ENCODE measurements at places on chromosomes 2 and 18. TPM values are rescaled to one million over a fixed set of nuclear protein-coding genes. Genes with fewer than 3 reads are reported as not detected.
A peak's percentile ranks its signal among the peaks of the same experiment; 100 is the strongest.

DNA sequence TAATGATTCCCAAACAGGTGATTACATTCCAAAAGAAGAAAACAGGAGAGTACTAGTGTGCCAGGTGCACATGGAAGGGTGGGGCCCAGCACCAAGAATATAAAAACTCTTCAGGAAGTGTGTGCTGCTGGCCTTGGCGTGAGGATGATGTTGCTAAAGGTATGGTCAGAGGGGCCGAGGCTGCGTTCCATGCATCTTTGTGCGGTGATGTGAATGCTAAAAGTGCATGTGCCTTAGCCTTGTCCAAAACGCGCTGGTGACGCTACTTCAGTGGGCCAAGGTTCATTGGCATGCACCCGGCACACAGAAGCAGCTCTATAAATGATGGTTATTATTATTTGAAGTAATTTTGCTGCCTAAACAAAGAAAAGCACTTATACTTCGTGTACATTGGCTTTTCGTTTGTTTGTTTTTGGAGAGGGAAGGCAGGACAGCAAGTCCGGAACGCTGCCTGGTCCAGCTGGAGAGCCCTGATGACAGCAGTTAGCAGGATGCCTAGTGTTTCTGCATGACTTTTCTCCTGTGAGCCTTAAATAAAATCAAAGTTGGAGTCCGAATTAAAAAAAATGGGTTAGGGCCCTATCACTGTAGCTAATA is 2.9 kb downstream of the ALKAL2 start:
- peaks cover 44% of the 10 kb centered on the region for H3K36me3 ChIP-seq
- no peaks in the 10 kb centered on the region for H3K27me3 ChIP-seq
- peaks cover 23% of the 10 kb centered on the region for H3K4me1 ChIP-seq
- peak overlapping the region; percentile 74 for H3K4me3 ChIP-seq
- no peak overlapping the region for H3K27ac ChIP-seq
- DNase-seq: no peak

GRCh38 chr2:175399326-175399725 is 217.8 kb upstream of the ATP5MC3 start:
- no peak overlapping the region for H3K4me3 ChIP-seq
- DNase-seq: no peak

DNA sequence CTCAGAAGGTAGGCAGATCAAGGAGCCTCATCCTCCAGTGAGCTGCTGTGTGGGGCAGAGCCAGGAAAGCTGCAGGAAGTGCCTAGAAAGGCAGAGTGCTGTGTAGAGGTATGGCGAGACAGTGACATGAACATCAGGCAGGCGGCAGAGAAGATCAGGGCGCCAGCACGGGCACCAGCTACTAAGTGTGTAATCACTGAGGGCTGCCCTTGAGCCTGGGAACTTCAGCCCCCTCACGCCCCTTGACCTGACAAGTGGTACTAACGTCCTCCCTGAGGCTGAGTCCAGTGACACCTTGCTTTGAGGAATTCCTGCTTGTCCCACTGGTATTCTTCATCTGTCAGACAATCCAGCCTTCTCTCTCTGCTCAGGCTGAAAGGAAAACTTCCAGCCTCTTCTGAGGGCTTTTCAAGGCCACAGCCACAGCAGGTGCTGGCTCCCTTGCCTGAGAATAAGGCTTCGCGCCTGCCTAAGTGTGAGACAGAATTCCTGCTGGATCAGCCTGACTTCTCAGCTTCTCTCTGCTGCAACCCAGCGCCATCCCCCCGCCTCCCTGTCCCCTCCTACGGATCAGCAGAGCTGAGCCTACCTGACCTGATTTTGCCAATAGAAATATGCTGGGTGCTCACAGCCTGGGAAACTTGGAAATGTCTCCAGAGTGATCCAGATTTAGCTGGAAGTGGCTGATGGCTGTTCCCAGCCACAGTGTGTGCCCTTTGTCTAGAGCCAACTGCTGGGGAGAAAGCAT is 148.0 kb downstream of the SMAD7 start:
- peak overlapping the region; percentile 65 for H3K27ac ChIP-seq
- peaks cover 40% of the 10 kb centered on the region for H3K4me1 ChIP-seq
- peak; percentile 57 for DNase-seq
- peaks cover 49% of the 10 kb centered on the region for H3K36me3 ChIP-seq
- H3K4me3 ChIP-seq: no peak overlapping the region

- no peaks in the 10 kb centered on the region for H3K4me1 ChIP-seq
- peak; percentile 21 for DNase-seq
- no peak overlapping the region for H3K4me3 ChIP-seq
- peaks cover 31% of the 10 kb centered on the region for H3K27me3 ChIP-seq
- H3K27ac ChIP-seq: no peak overlapping the region
Observed at GRCh38 chr18:10432781-10433180, 21.7 kb upstream of the APCDD1 start.

- no peak overlapping the region for H3K27ac ChIP-seq
- H3K36me3 ChIP-seq: no peaks in the 10 kb centered on the region
- DNase-seq: no peak
- peaks cover 10% of the 10 kb centered on the region for H3K27me3 ChIP-seq
Observed at GRCh38 chr2:133748007-133748700, 179.9 kb upstream of the NCKAP5 start.

DNA sequence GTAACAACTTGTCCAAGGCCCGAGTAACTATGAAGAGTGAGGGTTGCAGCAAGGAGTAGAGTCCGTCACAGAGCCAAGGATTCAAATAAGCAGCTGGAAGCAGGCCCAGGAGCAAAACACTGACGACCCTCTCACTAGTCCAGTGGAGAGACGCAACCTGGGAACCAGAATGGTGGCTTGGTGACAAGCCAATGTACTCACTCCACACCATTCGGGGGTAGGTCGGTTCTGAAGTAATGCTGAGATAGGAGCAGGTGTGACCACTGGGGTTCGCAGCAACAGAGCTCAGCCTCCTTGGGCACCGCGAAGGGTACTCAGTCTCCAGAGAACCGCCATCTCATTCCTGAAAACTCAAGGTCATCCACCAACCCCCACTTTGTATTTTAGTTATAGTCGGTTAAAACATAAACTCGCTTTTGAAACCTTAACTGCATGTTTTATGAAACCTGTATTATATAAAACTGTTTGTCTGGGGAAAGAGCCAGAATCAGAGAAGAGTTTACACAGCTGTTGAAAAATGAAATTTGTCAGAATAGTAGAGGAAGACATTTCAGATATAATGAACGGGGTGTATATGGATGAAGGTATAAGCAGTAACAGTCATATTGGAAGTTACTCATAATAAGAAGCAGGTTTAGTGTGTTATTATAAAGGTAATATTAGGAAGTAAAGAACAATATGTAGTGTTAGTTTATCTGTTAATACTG is 8.6 kb downstream of the ANKRD62 start:
- peaks cover 78% of the 10 kb centered on the region for H3K27me3 ChIP-seq
- no peaks in the 10 kb centered on the region for H3K36me3 ChIP-seq
- H3K4me3 ChIP-seq: no peak overlapping the region
- H3K4me1 ChIP-seq: no peaks in the 10 kb centered on the region

GRCh38 chr2:120857422-120857821 is 121.8 kb downstream of the GLI2 start:
- H3K4me1 ChIP-seq: peaks cover 44% of the 10 kb centered on the region
- H3K4me3 ChIP-seq: no peak overlapping the region
- H3K36me3 ChIP-seq: no peaks in the 10 kb centered on the region
- no peak for DNase-seq

- no peaks in the 10 kb centered on the region for H3K4me1 ChIP-seq
- DNase-seq: no peak
- no peak overlapping the region for H3K27ac ChIP-seq
- no peaks in the 10 kb centered on the region for H3K27me3 ChIP-seq
Observed at GRCh38 chr18:56019908-56020307, 431.9 kb upstream of the TCF4 start.

- H3K4me3 ChIP-seq: peak within 1 kb of the TSS; percentile 94
- H3K36me3 ChIP-seq: peaks cover 12% of the 10 kb centered on the region
- H3K27me3 ChIP-seq: no peaks in the 10 kb centered on the region
- peak; percentile 94 for DNase-seq
- peaks cover 30% of the 10 kb centered on the region for H3K4me1 ChIP-seq
Observed at GRCh38 chr2:85611705-85612587, at the start of gene C2orf68. Gene C2orf68, minus strand, starts transcription at chr2:85612066. Its CDS starts 82 bp downstream, at chr2:85611984.

DNA sequence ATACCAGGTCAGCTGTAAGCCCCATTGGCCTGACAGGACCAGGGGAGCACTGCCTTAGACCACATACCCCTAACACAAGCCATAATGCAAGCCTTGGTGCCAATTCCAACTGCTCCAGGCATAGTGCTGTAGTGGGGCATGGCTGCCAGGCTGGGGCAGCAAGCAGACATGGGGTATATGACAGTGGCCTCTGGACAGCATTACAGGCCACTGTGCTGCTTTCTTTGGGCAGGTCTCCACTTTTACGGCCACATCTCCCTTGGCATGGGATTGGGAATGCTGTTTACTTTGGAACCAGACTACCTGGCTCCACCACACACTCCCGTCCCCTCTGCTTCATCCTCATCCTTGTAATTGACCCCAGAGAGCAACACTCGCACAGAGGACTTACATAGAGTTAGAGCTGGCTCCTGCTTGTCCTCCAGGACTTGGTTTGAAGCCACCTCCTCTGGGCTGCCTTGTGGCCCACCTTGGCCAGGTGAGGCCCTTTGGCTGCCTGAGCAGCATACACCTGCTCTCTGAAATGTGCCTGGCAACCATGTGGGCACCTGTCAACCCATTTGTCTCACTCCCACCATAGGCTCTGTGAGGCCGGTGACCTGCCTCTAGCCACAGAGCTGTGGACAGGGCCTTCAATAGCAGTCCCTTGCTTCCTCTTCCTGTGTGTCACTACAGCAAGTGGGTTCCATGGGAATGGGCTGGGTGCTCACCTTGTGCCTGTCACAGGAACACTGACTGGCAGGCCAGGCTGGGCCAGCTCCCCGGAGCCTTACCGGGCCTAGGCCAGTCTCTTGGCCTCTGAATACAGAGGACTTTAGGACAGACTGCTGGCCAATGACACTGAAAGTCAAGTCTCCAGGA is 262.6 kb upstream of the HS6ST1 start:
- no peaks in the 10 kb centered on the region for H3K27me3 ChIP-seq
- H3K27ac ChIP-seq: no peak overlapping the region
- DNase-seq: peak; percentile 75
- peaks cover 2% of the 10 kb centered on the region for H3K36me3 ChIP-seq
- H3K4me1 ChIP-seq: peaks cover 7% of the 10 kb centered on the region

DNA sequence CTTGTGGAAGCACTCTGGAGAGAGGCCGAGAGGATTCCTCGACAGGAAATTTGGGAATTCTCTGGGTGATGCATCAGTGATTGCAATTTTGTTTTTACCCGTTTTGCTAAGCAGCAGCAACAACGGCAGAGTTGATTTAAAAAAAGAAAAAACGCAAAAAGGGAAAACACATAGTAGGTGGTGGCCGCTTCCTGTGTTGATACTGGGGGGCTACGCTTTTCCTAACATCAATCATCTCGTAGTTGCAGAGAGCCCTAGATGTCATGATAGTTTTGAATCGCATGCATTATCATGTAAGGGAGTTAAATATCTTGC is 271 bp upstream of the RBM43 start:
- peak overlapping the region; percentile 93 for H3K27ac ChIP-seq
- H3K4me1 ChIP-seq: peaks cover 47% of the 10 kb centered on the region
- no peak for DNase-seq
- no peaks in the 10 kb centered on the region for H3K36me3 ChIP-seq
- H3K27me3 ChIP-seq: no peaks in the 10 kb centered on the region
- peak overlapping the region; percentile 84 for H3K4me3 ChIP-seq

DNA sequence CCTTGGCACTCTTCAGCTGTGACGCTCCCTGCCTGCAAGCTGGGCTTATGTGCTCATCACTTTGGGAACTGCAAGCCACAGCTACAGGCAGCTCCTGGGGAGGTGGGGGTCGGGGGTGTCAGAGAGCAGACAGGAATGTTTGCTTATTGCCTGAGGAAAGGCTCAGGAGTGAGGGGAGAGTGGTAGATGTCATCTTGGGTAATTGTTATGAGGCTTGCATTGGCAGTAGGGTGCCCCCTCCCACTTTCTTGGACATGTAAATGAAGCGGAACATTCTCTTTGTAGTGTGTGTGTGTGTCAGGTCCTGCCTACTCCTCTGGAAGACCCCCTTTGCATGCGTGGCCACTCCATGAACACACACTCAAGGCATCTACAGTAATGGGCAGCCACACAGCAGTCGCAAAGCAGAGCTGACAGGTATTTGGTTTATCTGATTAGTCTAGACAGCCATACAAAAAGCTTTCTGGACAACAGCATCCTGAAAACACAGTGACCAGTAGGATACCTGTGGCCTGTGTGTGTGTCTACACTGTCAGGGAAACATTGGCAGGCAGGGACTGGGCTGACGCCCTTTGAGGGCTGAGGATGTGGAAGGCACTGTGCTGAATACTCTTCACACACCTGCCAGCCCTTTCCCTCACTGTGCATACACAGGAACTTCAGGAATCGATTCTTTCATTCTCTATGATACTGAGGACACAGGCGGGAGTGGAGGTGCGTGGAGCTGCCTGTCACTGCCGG is 17.1 kb upstream of the MC2R start:
- H3K27ac ChIP-seq: no peak overlapping the region
- DNase-seq: no peak
- H3K4me1 ChIP-seq: no peaks in the 10 kb centered on the region

DNA sequence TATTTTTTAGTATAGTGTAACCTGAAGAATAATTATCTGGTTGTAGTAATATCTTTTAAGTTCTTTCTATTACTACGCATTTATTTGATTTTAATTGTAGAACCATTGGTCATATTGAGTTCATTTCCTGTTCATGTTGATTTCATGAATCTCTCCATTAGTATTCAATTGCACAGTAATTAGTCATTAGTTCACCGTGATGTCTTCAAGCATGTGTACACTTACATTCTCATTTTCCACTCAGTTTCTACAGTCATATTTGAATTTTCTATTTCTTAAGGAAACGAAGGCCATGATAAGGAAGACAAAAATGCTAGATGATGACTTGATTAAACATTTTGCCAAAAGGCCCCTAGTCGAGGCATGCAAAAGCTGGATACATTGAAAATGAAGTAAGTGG is 333.7 kb upstream of the FANCL start:
- DNase-seq: no peak
- H3K4me1 ChIP-seq: peaks cover 4% of the 10 kb centered on the region
- H3K4me3 ChIP-seq: no peak overlapping the region
- peaks cover 20% of the 10 kb centered on the region for H3K27me3 ChIP-seq

DNA sequence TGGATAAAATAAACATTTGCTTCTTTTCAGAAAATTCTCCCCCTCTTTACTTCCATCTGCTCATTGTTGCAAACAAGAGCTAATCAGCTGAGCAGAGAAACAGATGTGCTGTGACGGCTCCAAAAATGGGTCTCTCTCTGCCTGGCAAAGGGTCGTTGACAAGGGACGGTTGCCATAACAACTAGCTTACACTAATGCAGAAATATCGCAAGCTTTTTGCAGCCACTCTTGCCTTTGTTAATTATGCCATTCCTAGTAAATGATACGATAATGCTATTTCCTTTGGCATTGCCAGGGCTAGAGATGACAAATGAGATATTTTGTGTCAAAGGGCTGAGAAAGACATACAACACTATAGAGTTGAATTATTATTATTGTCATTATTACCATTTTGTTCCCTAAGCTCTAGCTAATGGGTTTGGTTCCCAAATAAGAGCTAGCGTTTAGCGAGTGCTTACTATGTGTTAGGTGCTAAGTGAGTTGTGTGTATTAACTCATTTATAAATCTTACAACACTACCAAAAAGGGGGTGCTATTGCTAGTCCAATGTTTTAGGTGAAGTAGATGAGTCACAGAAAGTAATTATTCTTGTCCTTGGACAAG is 46.8 kb downstream of the MYO3B start:
- no peaks in the 10 kb centered on the region for H3K27me3 ChIP-seq
- H3K27ac ChIP-seq: no peak overlapping the region
- peaks cover 21% of the 10 kb centered on the region for H3K4me1 ChIP-seq
- no peak overlapping the region for H3K4me3 ChIP-seq
- no peak for DNase-seq

ZEB2 gene
- 126 TPM for total RNA-seq

CXCR1 gene
- total RNA-seq: not detected

RBKS gene
- total RNA-seq: 0.99 TPM

All from osteocyte (in vitro differentiated cells).